ENCODE measurements at places on chromosomes 16 and 17.

DNA sequence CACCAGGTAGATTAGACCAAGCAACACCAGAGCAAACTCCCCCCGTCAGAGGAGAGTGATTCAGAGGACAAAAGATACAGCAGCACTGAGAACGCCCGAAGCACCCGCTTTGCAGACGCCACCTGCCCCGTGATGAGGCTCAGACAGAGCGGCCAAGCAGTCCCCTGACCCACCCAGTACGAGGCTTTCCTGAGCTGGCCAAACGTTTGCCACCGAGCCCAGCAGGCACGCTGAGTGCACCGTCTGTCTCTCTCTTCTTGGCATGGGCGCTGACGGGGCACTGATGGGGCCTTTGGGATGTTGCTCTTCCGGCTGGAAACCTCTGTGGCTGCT lies 19.4 kb upstream of the WDR45B start:
- DNase-seq, result no peak

GRCh38 chr16:29821643-29822115 lies 1.4 kb downstream of the MVP start:
- DNase-seq, result no peak

DNA sequence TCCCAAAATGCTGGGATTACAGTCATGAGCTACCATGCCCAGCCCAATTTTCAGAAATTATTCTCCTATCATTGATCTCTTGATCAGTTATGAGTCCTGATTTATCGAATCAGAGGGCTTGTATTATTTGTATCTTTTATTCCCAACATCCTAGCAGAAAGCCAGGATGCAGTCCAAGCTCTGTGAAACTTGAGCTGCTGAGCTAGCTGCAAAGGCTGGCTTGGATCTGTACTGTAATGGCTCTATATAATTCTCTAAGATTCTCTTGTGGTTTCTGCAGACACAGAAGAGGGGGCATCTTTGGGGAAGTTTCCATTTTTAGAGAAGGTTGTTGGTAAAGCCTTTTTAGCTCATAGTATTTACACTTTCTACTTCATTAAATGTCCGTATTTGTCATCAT lies 227.1 kb downstream of the MAP2K4 start:
- DNase-seq, result no peak

DNA sequence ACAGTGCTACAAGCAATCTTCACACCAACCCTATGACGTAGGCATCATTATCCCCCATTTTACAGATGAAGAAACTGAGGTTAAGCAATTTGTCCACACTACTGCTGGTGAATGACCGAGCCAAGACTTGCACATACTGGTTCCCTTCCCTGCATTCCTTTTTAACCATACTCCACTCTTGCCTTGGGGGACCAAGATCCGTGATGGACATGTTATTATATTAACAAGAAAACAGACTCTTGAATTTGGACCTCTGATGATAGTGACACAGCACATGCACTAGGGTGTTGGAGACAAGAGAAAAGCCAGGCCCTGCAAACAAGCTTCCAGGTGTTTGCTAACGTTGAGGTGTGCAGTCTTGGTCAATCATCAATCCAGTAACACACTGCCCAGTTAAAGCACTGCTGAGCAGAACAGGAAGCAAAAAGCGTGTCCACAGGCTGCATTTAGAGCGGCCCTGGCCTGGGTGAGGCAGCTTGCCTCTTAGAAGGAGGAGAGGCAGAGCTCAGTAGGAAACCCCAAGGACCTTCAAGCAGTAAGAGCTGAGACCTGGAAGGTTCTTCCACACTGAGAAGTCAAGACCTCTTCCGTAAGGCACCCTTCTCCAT lies 36.7 kb downstream of the HNF1B start:
- no peak for DNase-seq

DNA sequence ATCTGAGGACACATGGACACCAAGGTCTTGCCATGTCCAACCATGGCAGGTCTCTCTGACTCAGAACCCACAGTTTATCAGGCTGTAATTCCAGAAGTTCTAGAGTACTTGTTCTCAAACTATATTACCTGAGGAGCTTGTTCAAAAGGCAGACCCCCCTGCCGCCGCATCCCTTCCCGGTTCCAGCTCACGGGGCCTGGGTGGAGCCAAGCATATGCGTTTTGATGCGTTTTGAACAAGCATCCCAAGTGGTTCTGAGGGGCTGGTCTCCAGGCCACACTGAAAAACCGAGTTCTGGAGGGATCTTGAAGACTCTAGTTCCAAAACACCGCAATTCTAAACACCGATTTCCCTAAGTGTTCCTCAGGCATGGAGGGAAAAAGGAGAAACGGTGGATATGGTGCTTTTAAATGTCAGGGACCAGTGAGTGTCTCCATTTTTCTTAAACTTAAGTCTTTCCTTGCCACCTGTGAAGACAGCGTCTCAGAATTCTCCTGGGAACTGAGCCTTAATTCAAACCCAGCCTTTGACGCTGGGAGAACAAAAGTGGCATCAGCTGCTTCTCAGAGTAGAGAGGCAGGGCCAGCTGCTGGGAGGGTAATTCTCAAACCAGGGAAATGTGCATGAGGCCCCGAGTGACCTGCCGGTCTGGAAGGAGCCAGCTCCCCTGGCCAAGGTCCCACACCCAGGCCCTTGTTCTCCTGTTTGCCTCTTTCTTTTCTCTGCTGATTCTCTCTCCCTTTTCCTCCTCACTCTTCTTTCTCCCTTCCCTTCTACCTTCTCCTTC lies 84.4 kb upstream of the PLCG2 start:
- DNase-seq, result no peak

DNA sequence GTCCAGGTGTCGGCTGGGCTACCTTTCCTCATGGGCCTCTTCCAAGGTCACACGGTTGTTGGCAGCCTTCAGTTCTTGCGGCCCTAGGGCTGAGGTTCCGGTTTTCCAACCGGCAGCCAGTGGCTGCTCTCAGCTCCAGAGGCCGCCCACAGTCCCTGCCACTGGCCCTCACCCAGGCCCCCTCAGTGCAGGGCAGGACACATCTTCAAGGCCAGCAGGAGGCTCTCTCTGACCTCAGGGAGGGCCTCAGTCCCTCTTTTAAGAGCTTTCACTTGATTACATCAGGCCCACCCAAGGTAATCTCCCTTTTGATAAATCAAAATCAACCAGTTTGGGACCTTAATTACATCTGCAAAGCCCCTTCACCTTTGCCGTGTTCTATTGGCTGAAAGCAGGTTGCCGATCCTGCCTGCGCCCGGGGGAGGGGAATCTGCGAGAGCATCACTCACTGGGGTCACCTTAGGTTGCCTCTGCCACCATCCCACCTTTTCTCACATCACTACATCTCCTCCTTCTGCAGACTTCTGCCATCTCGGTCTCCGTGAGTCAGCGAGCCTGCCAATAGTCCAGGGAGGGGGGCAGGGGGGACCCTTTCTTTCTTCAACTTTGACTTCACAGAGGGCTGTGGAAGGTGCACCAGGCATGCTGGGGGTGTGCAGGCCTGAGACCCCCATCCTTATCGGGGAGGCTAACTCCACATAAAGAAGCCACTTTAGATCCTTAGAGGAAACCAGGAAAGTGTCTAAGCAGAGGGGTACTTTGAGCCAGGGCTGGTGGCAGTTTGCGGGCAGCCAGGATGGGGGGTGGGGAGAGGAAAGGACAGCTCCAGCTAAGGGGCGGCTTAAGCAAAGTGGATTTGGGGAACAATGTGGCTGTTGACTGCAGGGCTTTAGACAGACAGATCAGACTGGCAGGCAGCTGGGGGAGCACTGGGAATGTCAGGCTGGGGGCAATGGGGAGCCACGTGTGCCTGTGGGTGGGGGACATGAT lies 28.8 kb upstream of the NXPH3 start:
- DNase-seq, result no peak

GRCh38 chr16:15464401-15465186 lies 30.2 kb downstream of the BMERB1 start:
- no peak for DNase-seq

GRCh38 chr17:2392252-2393173 lies 8.3 kb downstream of the MNT start:
- DNase-seq, result peak; percentile 92

DNA sequence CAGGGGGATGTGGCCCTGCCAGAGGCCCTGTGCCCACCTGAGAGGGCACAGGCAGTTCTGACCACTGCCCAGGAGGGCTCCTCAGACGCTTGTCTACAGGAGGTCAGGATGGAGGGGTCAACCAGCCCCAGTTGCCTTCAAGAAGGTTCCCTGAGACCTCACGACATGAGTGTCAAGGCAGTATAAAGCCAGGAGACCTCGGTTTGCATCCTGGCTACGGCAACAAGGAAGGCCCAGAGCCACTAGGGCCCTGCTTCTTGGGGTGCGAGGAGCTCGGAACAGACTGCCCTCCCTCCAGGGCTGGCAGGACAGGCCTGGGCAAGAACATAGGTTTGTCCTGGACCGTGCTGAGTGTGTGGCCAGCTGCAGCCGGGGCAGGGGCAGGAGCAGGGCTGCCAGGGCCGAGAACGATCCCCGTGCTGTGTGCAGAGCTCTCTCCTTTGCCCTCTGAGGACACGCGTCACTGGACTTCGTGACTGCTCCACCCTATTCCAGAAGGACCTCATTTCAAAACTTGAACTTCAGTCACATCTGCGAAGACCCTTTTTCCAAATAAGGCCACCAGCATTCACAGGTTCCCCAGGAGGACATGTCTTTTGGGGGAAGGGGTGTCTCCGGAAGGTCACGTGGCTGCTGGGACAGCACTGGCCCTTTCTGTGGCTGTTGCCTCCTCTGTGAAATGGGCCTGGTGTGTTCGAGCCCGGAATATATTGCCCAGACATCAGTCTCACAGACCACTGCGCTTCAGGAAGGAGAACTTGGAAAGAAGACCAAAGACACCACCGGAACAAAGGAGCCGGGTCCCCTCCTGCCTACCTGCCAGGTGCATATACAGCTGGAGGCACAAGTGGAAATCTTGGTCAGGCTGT lies 27.7 kb downstream of the SLC7A5 start:
- no peak for DNase-seq

DNA sequence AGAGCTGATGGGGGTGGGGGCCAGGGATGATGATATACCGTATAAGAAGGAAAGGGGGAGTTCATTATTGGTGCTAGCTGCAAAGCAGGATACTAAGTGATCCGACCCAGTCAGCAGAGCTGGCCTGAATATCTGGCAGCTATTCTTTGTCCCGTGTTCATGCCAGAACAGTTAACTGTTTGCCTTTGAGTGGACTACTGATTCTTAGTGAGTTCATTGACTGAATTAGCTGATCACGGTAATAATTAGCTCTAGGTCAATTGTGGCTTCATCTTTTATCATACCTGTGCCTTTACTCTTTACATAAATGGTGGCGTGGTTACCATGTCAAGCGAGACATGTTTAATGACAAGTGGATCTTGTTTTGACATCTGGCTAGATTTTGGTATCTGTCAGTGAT lies 5.3 kb downstream of the KPNB1 start:
- DNase-seq, result no peak

DNA sequence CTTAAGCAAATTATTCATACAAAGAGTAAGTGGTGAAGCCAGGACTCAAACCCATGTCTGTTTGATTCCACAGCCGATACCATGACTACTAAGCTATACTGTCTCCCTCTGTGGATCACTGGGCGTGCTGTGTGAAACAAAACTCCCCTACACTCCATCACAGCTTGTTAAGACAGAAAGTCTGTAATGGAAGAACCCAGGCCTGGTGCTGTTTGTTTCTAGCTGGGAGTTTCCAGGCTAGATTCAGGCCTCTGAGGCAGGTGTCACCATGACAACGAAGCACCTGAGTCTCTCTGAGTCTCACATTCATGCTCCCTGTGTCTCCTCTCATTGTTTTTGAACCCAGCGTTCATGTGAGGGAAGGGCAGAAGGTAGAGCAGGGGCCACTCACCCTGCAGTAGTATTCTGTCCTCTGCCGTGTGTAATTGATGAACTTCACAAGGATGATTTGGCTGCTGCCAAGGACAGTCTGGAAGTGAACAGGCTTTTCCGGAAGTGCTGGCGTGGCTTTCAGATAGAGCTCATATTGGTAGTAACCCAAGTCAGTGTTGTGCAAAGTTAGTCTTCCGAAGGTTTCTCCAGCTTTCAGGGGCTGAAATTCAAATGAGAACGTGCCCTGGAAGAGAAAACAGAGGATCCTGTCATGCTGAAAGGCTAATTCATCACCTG lies 8.6 kb upstream of the VAC14 start:
- DNase-seq, result no peak

- DNase-seq, result no peak
Measured at GRCh38 chr17:27481327-27481726, 25.1 kb downstream of the KSR1 start.

DNA sequence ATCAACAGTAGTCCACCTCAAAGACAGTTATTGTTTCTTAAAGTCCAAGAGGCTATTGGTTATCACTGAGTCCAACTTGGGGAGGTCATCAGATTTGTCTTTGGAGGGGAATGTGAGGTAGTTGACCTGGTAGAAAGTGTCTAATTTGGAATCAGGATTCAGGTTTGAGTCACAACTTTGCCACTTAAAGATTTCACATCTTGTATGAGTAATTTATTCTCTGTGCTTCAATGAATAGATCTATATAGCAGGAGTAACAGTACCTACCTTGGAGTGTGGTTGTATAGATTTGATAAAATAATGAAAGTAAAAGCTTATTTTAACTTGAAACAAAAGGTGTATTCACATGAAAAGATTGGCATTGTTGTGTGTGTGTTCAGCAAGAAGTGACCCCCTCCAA lies 119.3 kb upstream of the TBX2 start:
- no peak for DNase-seq

GRCh38 chr17:58277107-58277801 lies 3.5 kb downstream of the MPO start:
- DNase-seq, result no peak

GRCh38 chr17:65723431-65724151 lies 162.1 kb upstream of the AXIN2 start:
- DNase-seq, result no peak

DNA sequence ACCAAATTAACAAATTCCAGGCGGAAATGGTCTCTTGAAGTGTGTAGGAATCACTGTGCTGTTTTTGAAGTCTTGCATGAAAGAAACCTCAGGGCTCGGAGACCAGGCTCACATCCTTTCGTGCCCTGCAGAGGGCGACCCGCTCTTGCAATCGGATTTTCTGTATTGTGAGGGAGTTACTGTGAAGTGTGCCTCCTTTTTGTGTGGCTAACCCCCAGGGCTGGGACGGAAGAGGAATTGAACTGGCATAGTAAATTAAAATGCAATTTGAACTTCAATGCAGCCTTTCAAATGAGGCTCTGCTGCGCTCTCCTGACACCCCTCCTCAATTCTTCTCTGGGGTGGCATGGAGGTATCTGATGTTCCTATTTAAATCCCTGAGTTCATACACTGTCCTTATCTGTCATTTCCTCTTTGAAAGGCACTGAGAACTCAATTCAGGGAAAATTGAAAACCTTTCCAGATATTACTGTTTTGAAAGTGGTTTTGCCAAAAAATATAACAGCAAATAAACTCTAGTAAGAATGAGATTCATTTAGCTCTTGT lies 51.5 kb upstream of the MGAT5B start:
- DNase-seq, result peak; percentile 23

GRCh38 chr17:43683928-43684653 lies 22.4 kb upstream of the MEOX1 start:
- DNase-seq, result no peak

GRCh38 chr17:78921437-78921971 lies 3.7 kb downstream of the TIMP2 start:
- no peak for DNase-seq

- DNase-seq, result no peak
Measured at GRCh38 chr16:74742051-74742481, 32.6 kb downstream of the FA2H start.

Measured in stimulated activated CD8-positive, alpha-beta memory T cell treated with anti-CD3 and anti-CD28 coated beads, Interleukin-7, amount 100 ng/mL, for 4 hours (primary cell).